Muscle of leg (tissue), 16 donors: ENCODE measurements at places on chromosomes 16 and 17. TPM values are rescaled to one million over a fixed set of nuclear protein-coding genes. Genes with fewer than 3 reads are reported as not detected.

Gene ACSM3
- polyA plus RNA-seq: 2.0 TPM

Gene DNAAF8
- 1.0 TPM for polyA plus RNA-seq

Gene GNGT2
- polyA plus RNA-seq: 0.75 TPM

Gene ZMYND15
- 0.79 TPM for polyA plus RNA-seq

Gene JUP
- 32.6 TPM for polyA plus RNA-seq

Gene ASGR2
- 0.51 TPM for polyA plus RNA-seq

Gene ZNF423
- 24.9 TPM for polyA plus RNA-seq

Gene NPW
- 3.9 TPM for polyA plus RNA-seq

Gene FBXW10B
- 1.3 TPM for polyA plus RNA-seq

Gene NUPR1
- 38.9 TPM for polyA plus RNA-seq

Gene HSD11B2
- polyA plus RNA-seq: 6.7 TPM

Gene SEZ6L2
- polyA plus RNA-seq: 6.1 TPM

Gene CCL17
- not detected for polyA plus RNA-seq

- peak; percentile 6 for DNase-seq
These were observed 321.4 kb downstream of the GRIN2A start for GRCh38 chr16:9860876-9861275.

GRCh38 chr17:20121359-20122253 lies 112.4 kb downstream of the SPECC1 start:
- DNase-seq: peak; percentile 67

GRCh38 chr17:76672270-76672851 lies 28.8 kb upstream of the ST6GALNAC1 start:
- no peak for DNase-seq

GRCh38 chr16:69236319-69236718 lies 49.4 kb downstream of the SNTB2 start:
- no peak for DNase-seq

DNA sequence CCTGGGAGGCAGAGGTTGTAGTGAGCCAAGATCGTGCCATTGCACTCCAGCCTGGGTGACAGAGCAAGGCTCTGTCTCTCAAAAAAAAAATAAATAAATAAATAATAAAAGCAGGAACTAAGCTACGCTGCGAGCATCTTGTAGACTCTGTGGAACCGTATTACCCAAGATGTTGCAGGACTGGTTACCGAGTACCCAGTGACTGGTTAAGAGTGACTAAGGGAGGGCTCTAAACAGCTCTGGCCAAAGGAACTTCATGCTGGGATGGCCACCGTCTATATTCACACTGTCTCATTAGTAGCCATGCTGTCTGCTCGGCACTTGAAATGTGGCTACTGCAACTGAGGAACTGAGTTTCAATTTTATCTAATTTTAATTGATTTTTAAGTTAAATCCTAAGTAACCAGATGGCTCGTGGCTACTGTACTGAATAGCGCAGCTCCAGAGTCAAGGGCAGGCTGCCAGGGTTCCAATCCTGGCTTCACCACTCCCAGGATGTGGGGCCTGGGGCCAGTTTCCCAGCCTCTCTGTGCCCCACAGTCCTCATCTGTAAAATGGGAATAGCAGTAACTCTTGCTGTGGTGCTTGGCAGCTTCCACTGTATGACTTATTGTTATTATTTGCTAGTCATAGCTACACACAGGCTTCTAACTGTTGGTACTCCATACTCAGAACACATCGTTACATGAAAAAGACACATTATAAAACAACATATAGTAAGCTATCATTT lies 3.0 kb downstream of the NTAN1 start:
- DNase-seq: no peak

DNA sequence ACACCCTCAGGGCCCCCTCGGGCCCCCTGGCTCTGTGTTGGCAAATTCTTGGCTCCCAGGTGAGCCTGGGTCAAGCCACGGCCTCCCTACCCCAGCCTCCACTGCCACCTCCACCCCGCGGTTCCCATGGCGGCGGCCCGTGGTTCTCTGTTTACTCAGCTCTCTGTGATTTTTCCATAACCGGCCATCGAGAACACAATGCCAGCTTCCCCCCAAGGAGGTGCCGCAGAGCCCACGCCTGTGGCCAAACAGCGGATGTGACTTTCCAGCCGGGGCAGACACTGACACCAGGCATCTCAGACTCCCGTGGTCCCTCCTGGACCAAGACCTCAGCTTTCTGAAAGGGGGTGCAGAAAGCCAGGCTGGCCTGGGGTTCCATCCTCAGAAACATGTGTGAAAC lies 21.6 kb upstream of the ATP2A3 start:
- DNase-seq: no peak

DNA sequence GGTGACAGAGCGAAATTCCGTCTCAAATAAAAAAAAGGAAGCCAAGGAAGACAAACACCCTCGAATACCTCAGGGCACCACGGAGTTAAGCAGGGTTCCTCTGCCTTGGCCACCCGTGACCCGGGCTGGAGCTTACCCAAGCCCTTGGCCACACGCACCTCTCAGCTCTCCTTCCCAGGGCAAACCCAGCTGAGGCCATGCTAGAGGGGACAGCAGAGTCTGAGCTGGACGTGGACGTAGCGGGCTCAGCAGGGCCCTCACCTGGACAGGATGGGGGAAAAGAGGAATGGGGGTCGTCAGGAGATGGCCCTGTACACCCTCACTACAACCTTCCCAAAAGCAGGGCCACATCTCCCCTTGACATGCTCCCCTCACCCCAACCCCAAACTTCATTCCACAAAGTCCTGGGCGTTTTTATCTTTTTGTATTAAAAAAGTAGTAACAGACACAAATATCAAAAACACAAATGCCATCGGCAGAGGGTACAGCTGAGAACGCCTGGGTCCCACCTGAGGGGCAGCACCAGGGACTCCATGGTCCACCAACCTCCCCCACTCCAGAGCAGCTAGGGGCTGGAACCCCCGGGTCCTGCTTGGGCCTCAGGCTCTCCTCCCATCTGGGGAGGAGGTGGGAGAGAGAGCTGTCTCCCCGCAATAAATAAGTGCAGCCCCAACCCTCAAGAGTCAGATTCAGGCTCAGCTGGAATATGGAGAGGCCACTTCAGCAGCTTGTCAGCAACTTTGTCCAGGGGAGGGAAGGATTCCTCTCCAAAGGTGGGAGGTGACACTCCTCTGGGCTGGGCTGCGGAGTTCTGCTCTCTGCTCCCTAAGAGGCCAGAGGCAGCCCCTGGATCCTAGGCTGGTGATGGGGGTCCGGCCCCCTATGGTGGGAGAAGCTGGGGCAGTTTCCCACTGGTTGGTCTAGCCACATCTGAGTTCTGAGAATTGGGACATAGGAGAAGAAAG lies 11.9 kb downstream of the PER1 start:
- peak; percentile 46 for DNase-seq

- DNase-seq: peak; percentile 52
These were observed 775 bp downstream of the CYTH1 start for GRCh38 chr17:78781104-78781892.

DNA sequence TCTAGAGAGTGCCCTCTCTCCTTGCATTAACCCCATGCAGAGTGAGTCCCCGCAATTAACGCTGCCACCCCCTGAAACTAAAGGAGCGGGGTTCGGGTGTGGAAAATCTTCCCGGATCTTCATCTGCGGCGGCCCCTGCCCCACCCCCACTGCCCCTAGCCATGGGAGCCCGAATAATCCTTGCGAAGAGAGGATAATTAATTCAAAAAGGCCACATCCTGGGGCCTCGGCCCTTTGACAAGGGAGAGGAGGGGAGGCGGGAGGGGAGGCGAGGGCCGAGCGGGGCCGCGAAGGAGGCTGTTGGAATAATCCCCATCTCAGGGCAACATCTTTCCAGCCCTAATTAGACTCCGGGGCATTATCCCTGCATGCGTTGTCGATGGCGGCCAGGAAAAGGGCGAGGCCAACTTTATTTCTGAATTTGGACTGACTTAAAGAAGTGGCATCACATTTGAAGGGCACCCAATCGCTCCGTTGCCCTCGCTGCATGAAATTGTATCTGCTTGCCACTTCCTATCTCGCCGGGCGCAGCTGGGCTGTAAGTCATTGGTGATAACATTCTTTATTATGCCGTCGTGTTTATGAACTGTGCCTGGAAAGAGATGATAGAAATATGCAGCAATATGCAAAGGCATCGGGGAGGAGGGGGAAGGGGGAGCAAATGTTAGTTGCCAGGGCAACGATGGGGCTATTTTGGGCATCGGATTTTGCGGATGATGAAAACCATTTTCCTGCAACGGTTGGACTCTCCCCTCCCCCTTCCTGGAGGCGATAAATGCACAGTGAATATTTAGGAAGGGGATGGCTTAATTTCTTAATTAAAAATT lies 387.1 kb upstream of the TNRC6C start:
- peak; percentile 60 for DNase-seq

- no peak for DNase-seq
These were observed 67.5 kb downstream of the AMFR start for GRCh38 chr16:56357765-56358322.

- no peak for DNase-seq
These were observed 17.2 kb upstream of the NUDT16L1 start for GRCh38 chr16:4675864-4676786.

GRCh38 chr17:76119409-76120371 lies 16.1 kb upstream of the EXOC7 start:
- DNase-seq: no peak

DNA sequence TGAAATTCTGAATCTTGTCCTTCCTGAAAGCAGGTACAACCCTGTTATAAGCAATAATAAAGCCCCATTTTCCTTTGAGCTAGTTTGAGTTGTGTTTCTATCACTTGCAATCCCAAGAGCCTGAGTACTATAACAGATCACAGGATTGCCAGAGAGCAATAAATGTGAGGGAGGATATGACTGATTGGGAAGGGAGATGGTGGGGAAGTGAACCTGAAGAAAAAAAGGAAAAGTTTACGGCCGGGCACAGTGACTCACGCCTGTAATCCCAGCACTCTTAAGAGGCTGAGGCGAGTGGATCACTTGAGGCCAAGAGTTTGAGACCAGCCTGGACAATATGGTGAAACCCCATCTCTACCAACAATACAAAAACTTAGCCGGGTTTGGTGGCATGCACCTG lies 80.4 kb downstream of the COX10 start:
- DNase-seq: no peak

DNA sequence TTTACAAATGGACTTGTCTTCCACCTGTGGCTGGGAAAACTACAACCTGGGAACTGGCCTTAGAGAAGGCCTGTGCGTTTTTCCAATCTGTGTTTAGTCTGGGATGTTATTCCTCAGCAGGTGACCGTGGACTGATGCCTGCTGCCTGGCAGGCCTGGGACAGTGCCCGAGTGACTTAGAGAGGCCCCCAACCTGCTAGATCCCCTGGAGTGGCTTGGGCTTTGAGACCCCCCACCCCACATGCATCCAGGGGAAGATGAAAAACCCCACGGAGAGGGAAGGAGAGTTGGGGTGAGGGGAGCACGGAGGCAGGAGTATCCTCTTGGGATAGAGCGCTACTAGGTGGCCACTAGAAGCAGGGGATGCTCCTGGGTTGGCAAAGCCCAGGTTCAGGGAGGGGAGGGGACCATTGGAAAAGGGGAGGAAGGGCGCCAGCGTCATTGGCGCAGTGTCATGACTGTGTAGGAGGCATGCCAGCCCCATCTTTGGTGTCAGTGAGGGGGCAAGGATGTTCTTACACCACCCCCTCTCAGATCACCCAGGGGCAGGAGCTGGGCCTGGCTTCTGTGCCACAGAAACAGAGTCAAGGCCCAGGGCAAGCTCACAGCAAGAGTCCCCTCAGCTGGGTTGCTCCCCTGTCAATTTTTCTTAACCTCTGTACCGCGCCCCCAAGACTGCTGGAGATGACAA lies 54.1 kb downstream of the MEAK7 start:
- no peak for DNase-seq

DNA sequence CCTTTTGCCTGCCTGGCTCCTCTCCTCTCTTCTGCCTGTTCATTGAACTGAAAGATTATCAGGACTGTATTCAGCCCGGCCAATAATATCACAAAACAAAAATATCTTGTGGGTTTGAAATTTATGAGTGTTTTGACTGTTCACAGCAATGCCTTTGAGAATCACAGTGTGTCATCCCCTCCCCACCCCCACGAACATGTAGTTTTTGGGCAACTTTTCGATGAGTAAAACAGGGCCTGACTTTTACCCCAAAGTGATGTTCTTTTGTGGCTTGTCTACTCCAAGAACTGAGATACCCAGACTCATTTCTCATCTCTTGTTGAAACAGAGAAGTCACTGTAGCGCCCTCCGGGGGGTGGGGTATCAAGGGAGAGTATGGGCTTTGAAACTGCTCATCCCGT lies 675.7 kb downstream of the WWOX start:
- DNase-seq: no peak

DNA sequence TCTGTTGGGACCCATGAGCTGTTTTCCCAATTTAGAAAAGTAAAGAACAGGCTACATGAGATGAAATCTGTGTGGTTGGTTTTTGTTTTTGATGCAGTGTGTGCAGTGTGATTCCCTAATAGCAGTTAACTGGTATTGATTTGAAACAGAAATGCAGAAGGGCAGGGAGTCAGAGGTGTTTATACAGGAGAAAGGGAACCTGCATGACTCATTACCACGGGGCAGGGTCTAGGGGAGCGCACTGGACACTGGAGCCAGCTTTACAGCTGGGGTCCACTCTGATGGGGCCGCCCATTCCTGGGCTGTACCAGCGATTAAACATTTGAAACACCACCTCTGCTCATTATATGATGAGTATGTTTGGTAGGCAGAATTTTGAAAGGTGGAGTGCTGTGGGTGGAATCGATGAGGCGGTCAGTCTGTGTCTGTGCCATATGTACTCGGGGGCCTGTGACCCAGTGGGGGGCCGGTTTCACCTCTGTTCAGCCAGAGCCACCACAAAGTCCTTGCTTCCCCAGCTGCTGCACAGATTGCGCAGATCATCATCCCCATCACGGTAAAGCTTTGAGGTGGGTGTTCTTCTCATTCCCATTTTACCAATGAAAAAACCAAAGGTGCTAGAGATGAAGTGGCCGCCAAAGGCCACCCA lies 142.5 kb downstream of the CMIP start:
- DNase-seq: no peak

- no peak for DNase-seq
These were observed 150.2 kb downstream of the TANC2 start for GRCh38 chr17:63116228-63116627.

- DNase-seq: peak; percentile 88
These were observed 10.6 kb upstream of the HOXB2 start for GRCh38 chr17:48555258-48556228.

- DNase-seq: no peak
These were observed 122.6 kb downstream of the SHISA6 start for GRCh38 chr17:11363565-11364117.

DNA sequence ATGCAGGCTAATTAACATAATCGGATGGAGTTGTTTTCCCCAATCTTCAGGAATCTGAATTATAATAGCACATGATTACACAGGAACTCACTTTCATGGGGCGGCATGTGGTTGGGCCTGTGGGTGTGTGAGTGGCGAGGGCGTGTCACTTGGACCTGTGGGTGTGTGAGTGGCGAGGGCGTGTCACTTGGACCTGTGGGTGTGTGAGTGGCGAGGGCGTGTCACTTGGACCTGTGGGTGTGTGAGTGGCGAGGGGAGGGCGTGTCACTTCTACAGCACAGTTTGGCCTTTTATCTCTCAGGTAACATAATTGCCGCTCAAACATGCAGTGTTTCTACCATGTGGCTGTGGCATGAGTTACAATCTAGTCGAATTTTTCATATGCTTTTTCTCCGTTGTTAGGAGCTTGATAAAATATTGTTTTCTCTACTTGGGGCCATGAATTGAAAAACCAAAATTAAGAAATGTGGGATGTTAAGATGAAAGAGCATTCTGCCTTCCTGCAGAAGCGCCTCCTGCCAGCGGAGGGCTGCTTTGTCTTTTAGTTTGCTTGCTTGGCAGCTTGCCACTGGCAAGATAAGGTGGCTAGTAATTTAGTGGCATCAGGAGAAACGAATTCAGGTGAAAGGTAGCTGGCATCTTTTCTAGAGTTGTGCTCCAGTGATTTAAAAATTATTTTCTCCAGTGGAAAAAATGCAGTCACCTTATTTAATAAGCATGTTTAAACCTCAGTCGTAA lies 36.2 kb downstream of the USP10 start:
- DNase-seq: no peak

GRCh38 chr17:77273397-77274085 lies 132.8 kb downstream of the SEC14L1 start:
- no peak for DNase-seq
